CD4-positive, alpha-beta T cell treated with Interleukin-2 at 100 ng/mL for 4 hours (primary cell): ENCODE measurements at places on chromosomes 3 and 15.

DNA sequence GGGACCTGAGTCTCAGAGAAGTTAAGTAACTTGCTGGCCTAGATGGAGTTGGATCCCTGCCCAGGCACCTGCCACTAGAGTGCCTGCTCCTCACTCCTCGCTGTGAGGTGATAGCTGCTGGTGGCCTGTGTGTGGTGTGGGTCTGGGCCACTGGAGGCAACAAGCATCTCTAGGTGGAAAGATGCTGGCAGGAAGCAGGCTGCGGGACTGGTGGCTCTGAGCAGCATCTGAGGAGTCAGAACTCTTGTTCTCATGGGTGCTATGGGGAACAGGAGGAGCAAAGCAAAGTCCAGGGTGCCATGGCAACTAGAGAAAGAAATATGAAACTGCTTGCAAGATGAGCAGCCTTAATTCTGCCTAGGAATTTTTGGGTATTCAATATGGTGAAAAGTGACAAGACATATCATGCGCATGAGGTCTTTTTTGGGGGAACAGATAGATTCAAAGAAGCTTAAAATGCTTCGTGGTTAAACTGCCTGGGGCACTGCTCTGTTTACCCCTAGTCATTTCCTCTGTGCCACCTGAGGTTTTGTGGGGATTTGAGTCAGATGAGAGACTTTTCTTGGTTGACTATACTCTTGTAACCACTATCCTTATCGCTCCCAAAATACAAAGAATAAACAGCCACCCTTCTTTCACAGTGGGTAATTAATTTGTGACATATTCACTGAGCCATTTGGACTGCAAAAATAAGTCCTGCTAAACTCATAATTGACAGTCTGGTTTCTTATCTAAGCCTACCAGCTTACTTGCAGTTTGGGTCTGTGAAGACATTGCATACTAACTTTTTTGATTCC is 50.3 kb downstream of the MED12L start:
- DNase-seq, result peak; percentile 41

DNA sequence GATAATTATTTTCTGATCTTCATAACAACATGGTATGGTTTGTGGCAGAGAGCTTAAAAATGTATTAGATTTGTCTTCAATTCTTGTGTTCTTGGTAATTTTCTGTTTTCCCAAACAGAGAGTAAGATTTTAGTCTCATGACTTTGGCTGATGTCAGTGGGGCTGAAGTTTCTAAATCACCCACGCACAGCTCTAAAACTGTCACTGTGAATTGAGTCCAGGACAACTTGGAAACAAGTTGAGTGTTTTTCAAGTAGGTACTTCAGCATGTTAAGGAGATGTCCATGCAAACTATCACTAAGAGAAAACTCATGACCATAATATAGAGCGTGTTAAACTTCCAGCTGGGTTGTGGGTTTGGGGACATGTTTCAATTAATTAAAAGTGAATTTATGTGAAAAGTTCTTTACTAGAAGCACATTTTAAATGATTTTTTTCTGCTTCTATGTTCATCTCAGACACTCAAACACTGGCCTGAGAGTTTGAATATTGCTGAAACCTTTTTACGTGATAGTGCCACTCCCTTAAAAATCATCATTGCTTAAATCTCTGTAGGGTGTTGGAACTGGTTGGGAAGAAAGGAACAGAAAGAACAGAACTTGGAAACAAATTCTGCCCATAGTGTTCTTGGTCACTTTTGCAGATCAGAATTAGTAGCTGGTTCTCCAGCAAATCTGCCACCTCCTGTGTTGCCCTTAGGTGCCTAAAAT is 89.8 kb downstream of the KLHL25 start:
- no peak for DNase-seq

GRCh38 chr15:70023769-70024491 is 73.8 kb downstream of the TLE3 start:
- no peak for DNase-seq

DNA sequence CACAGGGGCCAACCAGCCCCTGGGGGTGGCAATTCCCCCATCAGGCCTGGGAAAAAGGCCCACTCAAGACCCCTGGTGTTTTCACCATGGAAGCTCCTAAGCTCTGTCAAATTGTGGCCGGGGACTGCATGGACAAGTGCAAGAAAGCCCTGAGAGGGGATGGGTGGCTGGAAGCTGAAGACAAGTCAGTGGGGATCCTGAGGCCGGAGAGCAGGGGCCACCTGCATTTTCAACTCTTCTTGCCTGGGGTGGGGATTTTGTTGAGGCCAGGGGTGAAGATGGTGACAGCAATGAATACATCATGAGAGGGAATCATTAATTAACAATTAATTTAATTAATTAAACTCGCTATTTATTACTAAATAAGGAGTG is 33.9 kb downstream of the FEM1B start:
- DNase-seq, result no peak

- DNase-seq, result no peak
Measured at GRCh38 chr3:49683162-49683561, 6.1 kb downstream of the MST1 start.

DNA sequence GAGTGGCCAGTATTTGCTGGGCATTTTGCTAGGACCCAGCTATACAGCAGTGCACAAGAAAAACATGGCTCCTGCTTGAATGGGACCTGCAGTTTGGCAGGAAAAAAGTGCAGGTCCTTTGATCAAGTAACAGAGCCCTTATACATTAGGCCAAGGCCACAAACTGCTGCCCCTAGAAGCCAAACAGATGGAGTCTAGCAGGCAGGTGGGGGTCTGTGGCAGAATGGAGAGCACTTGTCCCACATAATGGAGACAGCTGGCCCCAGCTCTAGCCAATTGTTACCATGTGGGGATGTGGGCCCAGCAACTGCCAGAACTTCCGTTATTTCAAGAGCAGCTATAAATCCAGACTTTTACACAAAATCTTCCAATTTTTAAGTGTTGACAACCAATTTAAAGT is 79.3 kb downstream of the SHQ1 start:
- no peak for DNase-seq

GRCh38 chr15:84944861-84945260 is 36.8 kb upstream of the PDE8A start:
- DNase-seq, result no peak

- DNase-seq, result no peak
Measured at GRCh38 chr3:74542441-74542840, 72.0 kb downstream of the CNTN3 start.

GRCh38 chr3:129942296-129942695 is 32.2 kb upstream of the TRH start:
- DNase-seq, result peak; percentile 16

DNA sequence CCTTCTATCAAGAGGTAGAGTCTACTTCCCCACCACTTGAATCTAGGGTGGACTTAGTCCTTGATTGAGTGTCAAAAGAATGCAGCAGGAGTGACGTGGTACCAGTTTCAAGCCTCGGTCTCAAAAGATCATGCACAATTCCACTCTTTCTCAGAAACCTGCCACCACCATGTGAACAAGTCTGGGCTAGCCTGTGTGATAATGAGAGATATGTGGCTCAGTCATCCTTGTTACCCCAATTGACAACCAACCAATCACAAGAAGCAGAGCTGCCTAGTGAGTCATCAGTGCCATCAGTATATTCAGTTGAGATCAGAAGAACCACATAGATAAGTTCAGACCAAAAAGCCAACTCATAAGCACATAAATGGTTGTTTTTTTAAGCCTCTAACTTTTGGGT is 374.5 kb downstream of the IL20RB start:
- no peak for DNase-seq

DNA sequence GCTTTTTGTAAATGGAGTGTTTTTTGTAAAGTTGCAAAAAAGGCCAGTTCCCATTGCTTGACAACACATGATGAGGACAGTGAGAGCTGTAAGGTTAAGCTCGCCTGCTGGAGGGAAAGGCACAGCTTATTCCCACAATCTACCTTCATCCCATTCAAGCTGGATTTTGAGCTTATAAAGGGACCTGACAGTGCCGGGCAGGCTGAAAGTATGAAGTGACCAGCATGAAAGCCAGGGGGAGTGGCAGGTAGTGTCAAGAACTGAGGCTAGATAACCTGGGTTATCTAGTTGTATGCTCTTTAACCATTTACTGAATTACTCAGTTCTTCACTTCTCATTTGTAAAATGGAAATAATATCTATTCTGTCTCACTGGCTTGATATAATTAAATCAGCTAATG is 52.3 kb upstream of the KPNA4 start:
- DNase-seq, result no peak

- DNase-seq, result no peak
Measured at GRCh38 chr3:31754575-31755278, 222.0 kb downstream of the STT3B start.

GRCh38 chr3:95037927-95038326 is 975.1 kb downstream of the NSUN3 start:
- DNase-seq, result no peak

GRCh38 chr3:12871404-12871983 is 30.1 kb upstream of the RPL32 start:
- DNase-seq, result no peak

DNA sequence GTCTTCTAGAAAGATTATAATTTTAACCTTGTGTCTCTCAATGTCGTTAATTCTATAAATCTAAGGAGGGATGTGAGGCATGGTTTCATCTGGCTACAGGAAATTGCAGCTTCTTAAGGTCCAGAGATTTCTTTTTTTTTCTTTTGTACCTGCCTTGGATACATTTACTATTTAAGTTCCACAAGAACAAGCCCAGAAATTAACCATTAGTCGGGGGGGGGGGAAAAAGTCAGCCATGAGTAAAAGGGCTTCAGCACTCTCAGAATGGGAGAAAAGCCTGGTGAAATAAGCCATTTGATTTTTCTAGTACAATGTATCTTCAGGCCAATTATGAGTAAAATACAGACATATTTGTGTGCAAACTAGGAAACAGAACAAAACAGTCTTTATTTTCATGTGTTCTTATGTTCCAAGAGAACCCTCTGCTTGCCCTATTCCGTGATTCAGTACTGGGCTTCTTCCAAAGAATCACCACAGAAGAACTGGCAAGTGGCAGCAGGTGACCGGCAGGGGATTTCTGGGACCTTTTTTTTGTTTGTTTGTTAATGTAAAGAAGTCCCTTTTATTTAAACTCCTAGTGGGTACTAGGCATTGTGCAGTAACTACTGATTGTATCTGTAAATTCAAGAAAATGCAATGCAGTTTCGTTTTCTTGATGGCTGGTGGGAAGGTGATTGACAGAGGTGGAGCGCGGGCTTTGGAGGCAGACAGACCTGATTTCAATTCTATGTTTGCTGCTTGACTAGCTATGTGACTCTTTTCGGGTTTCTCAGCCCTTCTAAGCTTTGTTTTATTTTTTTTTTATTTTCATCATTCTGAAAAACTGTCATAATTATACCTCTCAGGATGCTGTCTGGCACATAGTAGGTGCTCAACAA is 82.5 kb downstream of the PEX5L start:
- no peak for DNase-seq

- DNase-seq, result no peak
Measured at GRCh38 chr15:61753018-61753710, 307.1 kb downstream of the VPS13C start.

GRCh38 chr3:60055765-60056164 is 1005.9 kb upstream of the CFAP20DC start:
- no peak for DNase-seq

- DNase-seq, result no peak
Measured at GRCh38 chr3:168088106-168088720, 7.5 kb downstream of the GOLIM4 start.

DNA sequence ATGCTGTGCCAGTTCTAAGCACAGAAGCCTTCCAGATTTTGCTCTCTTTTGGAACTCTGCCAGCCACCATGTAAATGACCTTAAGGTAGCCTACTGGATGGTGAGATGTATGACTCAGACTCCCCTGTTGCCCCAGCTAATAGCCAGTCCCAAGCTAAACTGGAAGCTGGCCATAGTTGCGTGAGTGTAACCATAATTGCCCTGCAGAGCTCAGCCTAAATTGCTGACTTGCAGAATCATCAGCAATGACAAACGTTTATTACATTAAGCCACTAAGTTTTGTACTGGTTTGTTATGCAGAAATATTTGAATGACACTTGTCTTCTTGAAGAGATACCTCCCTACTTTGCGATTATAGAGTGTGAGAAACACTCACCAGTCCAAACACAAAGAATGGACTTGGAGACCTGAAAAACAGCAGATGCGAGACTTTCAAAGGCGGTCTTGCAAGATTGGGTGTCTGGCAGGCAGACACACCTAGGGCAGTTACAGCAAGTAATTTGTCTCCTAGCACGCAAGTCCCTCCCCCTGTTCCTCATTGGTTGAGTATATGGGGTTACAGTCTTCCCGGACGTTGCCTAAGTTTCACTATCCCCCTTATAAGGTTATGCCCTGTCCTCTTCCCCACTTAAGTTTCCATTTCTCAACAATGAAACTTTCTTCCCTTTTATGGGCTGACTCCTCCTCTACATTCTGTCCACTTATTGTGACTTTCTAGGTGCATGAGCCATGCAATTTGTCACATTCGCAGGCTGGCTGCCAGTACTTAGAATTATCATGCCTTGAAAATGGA is 83.6 kb upstream of the XCR1 start:
- no peak for DNase-seq

- no peak for DNase-seq
Measured at GRCh38 chr3:114005481-114005880, 50.8 kb downstream of the CCDC191 start.

GRCh38 chr15:49286649-49287404 is 116.8 kb downstream of the GALK2 start:
- DNase-seq, result no peak

GRCh38 chr3:141275032-141275422 is 43.4 kb downstream of the PXYLP1 start:
- peak; percentile 36 for DNase-seq

GRCh38 chr3:150511122-150511821 is 35.0 kb downstream of the SERP1 start:
- no peak for DNase-seq

GRCh38 chr3:5579946-5580345 is 392.4 kb downstream of the EDEM1 start:
- DNase-seq, result no peak

GRCh38 chr3:86254480-86254879 is 736.5 kb downstream of the VGLL3 start:
- no peak for DNase-seq

- DNase-seq, result no peak
Measured at GRCh38 chr3:45137656-45138181, 8.5 kb downstream of the CDCP1 start.

GRCh38 chr3:127700406-127700805 is 27.7 kb downstream of the ABTB1 start:
- no peak for DNase-seq

DNA sequence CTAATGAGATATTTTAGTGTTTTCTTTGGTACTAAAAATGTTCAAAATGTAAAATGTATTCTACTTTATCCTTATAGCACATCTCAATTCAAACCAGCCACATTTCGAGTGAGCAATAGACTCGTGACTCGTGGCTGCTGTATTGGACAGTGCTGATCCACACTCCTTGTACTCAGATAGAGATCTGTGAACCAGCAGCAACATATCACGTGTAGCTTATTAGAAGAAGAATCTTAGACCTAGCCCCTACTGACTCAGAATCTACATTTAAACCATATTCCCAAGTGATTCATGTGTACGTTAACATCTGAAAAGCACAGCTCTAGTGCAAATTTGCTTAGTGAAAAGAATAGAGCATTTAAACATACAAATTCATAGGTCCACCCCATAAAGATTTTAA is 130.9 kb downstream of the IL1RAP start:
- DNase-seq, result no peak

- DNase-seq, result no peak
Measured at GRCh38 chr3:167564612-167565011, 89.1 kb downstream of the WDR49 start.
